ENCODE measurements at places on chromosomes 1 and 21.

DNA sequence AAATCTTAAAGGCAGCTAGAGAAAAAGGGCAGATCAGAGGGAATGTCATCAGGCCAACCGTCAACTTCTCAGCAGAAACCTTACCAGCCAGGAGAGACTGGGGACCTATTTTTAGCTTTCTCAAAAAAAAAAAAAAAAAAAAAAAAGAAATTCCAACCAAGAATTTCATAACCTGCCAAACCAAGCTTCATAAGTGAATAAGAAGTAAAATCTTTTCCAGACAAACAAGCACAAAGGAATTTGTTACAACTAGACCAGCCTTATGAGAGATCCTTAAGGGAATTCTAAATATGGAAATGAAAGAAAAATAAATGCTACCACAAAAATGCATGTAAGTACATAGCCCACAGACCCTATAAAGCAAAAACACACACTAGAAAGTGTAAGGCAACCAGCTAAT lies 267.7 kb downstream of the AKT3 start:
- no peaks in the 10 kb centered on the region for H3K27me3 ChIP-seq
- no peak overlapping the region for H3K27ac ChIP-seq
- H3K4me3 ChIP-seq: no peak overlapping the region
- H3K4me1 ChIP-seq: no peaks in the 10 kb centered on the region
- H3K36me3 ChIP-seq: peaks cover 14% of the 10 kb centered on the region
- no peak for DNase-seq

DNA sequence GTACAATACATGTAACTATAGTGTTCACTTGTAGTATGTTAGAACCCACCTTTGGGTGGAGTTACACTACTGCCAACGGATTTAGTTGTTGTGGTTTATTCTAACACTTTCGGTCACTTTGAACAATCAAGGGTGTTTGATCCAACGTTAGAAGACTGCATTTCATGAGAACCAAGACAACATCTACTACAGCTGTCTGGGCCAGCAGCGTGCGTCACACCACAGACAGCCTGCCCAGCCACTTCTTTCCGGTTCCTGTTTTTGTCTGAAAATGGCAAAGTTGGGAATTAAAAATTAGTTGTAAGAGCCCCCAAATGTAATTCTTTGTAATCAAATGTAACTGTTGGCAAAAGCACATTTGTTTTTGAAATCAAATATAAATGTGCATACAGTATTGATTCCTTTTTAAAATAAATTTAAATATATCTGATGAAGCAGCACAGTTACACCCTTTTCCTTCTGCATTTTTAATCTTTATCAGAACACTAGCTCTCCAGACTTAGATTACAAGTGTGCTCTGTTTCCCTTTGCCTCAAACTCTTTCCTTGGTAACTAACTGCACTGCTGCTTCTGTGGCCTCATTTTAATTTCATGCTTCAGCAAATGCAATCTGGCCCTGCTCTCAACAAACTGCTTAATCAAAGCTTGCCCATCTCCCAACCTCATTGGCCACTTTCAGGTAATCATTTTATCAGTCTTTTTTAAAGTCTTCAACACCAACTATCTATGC lies 86.6 kb upstream of the DPH5 start:
- H3K36me3 ChIP-seq: no peaks in the 10 kb centered on the region
- peak overlapping the region; percentile 91 for H3K27ac ChIP-seq
- peak; percentile 86 for DNase-seq
- H3K27me3 ChIP-seq: no peaks in the 10 kb centered on the region

- DNase-seq: no peak
- peaks cover 14% of the 10 kb centered on the region for H3K4me1 ChIP-seq
- H3K4me3 ChIP-seq: no peak overlapping the region
- no peak overlapping the region for H3K27ac ChIP-seq
Observed at GRCh38 chr1:212157252-212157651, 121.7 kb downstream of the DTL start.

DNA sequence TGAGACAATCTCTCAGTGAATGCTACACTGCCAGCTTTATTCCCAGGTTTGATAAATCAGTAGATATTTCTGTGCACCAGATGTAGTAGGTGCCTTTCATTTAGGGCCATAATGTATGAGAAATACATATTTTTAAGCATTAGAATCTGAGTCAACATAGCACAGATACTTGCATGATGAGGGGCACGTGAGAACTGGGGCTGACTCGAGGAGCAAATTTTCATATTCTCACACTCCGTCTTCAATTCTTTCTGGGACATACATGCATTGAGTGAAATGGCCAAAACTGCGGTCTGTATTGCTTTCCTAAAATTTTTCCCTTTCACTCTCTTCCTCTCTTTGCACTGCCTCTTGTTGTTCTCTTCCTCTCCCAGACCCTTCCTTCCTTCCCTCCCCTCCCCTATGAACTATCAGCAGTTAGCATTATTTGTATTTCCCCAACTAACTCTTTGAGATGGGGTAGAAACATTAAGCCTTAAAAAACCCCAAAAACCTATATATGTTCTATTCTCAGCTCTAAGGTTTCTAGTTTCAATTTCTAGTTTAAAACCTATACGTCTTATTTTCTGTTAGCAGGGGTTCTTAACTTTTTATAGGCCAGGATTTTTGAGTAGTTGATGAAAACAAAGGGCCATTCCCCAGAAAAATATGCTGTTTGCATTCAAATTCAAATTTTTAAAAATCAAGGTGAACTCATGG lies 289.1 kb downstream of the PTBP2 start:
- no peaks in the 10 kb centered on the region for H3K4me1 ChIP-seq
- no peaks in the 10 kb centered on the region for H3K36me3 ChIP-seq
- DNase-seq: no peak
- no peak overlapping the region for H3K27ac ChIP-seq

DNA sequence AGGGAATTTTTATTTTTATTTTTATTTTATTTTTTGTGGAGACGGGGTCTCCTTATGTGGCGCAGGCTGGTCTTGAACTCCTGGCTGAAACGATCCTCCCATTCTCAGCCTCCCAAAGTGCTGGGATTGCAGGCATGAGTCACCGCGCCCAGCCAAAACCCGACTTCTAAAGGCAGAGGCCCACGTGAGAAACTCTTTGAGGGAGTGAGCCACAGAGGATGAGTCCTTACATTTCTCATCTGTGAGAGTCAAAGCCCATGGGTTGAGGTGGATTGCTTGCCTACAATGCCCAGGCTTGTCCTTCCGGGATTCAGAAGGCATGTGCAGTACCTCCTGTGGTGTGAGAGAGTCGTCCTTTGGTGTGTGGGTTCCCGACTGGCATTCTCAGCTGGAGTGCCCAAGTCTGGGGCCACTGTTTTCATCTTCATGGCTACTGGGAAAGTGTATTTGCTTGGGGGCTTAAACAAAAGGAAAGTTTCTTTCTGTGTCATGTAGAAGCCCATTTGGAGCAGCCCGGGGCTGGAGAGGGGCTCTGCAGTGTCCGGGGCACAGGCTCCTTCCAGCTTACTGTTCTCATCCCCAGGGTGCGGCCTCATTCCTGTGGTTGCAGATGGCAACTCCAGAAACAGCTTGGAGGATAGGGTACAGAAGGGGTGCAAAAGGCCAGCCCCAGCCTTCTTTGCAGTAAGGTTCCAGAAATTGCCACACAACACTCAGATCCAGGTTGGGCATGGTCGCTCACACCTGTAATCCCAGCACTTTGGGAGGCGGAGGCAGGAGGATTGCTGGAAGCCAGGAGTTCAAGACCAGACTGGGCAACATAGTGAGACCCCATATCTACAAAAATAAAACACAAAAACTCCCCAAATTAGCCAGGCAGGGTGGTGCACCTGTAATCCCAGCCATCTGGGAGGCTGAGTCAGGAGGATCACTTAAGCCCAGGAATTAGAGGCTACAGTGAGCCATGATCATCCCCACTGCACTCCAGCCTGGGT lies 29.4 kb upstream of the CSF3R start:
- H3K36me3 ChIP-seq: no peaks in the 10 kb centered on the region
- DNase-seq: no peak
- H3K27ac ChIP-seq: no peak overlapping the region
- peaks cover 3% of the 10 kb centered on the region for H3K27me3 ChIP-seq
- H3K4me3 ChIP-seq: no peak overlapping the region
- H3K4me1 ChIP-seq: no peaks in the 10 kb centered on the region
